HCT116 (cell line): ENCODE measurements at places on chromosomes 1 and 21.

DNA sequence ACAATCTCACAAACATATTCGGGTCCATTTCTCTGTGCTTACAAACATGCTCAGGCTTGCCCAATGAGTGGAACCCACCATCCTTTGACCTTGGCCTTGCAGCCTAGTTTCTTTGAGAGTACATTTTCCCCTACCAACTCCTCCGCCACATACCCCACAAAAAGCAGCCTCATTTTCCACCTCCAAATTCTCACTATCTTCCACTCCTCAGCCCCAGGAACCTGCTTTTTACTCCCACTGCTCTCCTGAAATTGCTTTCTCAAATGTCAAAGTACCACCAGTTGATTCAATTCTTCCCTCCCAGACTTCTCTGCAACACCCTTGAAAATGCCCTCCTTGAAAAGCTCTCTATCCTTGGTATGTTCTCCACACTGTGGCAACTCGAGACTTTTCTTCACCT, 103.8 kb downstream of the RUNX1 start:
- no peak for DNase-seq

DNA sequence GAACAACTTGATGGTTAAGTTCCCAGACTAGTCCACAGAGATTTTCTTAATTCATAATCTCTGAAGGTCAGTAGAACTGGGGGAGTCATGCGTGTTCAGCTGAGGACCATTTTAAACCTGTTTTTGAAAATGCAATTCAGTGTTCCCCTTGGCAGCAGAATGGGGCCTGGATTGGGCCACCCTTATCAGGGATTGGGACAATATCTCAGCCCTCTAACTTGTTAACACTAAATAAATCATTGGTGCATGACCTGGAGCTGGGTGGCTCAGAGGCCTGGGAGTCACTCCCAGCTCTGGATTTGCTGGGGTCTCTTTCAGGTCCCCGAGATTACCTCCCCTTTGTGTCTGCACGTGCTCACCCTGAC, 55.3 kb downstream of the MRPS6 start:
- no peak for DNase-seq

DNA sequence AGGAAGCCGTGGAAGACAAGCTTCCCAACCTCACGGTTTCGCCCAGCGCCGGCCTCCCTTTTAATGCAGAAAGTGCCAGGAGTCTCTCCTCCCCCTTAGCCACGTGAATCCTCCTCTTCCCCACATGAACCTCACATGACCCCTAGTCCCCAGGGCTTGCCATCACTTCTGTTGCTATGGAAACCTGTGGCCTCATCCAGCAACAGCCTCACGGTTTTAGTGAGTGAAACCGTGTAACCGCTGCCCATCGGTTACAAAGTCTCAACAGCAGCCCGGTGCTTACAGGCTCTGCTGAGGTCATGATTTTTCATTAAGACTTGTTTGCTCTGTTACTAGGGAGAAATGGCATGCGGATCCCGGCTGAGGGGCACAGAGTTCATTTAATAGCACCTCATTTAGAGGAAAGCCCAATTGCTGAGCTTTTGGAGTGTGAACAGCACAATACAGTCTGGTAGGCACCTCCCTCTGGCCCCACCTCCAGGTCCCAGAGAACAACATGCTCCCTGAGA, 143.2 kb upstream of the BACE2 start:
- no peak for DNase-seq

DNA sequence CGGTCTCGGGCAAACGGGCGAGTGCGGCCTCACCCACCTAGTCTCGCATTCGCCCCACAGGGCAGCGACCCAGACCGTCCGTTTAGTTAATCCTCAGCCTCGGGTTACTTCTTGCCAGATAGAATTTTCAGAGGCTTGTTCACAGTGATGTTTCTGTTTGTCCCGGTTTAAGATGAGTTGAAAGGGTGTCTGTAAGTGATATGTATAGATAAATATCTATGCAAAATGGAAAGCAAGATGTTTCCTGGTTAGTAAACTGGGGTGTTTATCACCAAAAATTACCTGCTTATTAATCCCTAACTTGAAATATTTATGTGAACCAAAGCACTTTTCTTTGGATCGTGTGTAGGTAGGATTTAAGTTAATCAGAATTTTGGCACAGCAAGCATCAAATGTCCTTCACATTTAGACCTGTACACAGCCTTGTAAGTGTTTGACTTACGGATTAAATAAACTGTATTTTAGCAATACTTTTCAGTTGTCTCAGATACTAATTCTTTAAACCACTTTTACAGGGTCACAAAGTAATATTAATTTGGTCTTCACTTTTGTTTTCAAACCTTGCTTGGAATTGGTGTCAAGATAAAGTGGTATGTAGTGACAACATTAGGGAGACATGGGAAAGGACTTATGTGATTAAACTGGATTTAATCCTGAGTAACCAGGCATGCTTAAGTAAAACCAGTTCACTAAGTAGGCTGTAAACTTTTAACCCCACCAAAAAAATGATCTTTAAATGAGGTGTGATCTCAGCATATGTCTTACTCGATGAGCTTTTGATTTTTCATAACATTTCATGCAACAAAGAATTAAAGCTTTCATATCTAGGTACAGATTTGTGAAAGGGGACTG, 914 bp downstream of the ZNF326 start:
- no peak for DNase-seq

- DNase-seq: no peak
These were observed 158.4 kb upstream of the CD34 start for GRCh38 chr1:208069317-208069716.

DNA sequence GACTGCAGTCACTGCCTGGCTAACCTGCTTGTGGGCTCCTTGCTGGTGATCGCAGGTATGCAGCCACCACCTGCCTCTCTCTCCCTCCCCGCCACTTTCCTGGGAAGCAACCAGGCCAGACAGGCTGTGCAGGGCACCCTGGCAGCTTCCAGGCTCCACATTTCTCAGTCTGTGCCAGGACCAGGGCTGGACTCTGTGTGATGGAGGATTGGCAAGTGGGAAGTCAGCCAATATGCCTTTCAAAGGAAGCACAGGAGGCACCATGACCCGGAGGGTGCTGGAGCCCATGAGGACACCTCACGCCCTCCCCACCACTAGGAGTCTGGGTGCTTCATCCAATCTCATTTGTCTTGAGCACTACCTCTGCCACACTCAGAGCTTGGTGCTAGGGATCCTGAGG, 15.8 kb upstream of the DISP3 start:
- no peak for DNase-seq

- no peak for DNase-seq
These were observed 20.3 kb downstream of the TSPAN2 start for GRCh38 chr1:115068826-115069585.

- DNase-seq: no peak
These were observed 295.5 kb upstream of the RUNX1 start for GRCh38 chr21:35344582-35344981.

DNA sequence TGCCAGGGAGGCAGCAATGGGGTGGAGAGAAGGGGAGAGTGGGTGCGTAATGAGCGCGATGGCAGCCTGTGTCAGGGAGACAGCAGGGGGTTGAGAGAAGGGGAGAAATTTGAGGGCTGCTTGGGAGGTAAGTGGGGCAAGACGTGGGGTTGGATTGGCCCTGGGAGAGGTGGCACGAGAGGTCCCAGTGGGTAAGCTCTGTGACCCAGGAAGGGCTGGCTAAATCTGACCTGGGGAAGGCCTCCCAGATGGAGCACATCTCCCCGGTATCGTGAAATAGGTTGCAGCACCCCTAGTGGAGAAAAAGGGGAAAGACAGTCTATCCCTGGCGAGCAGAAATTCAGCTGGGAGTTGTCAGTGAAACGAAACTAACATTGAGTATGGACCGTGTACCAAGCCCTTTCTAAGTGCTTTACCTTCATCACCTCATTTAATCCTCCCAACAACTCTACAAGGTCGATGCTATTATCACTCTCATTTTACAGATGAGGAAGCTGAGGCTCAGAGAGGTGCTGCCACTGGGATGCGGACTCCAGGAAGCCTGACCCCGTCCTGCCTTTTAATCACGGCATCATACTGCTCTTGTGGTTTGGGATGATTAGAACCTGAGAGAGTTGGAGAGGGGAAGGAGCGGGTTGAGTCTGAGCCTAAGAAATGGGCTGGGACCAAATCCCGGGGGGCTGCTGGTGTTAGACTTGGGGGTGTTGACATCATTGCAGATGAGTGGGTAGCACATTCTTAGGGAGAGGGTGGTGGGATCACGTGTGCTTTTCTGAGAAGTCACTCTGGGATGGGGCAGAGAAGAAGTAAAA, 56.6 kb upstream of the RPL11 start:
- DNase-seq: peak; percentile 56

GRCh38 chr1:169395955-169396354, 28.0 kb downstream of the BLZF1 start:
- no peak for DNase-seq

GRCh38 chr1:223712850-223713474, 623 bp downstream of the CAPN2 start:
- no peak for DNase-seq
